ENCODE measurements at places on chromosomes 4 and X.

- no peak for DNase-seq
Measured at GRCh38 chr4:3790006-3790561, 23.9 kb downstream of the ADRA2C start.

DNA sequence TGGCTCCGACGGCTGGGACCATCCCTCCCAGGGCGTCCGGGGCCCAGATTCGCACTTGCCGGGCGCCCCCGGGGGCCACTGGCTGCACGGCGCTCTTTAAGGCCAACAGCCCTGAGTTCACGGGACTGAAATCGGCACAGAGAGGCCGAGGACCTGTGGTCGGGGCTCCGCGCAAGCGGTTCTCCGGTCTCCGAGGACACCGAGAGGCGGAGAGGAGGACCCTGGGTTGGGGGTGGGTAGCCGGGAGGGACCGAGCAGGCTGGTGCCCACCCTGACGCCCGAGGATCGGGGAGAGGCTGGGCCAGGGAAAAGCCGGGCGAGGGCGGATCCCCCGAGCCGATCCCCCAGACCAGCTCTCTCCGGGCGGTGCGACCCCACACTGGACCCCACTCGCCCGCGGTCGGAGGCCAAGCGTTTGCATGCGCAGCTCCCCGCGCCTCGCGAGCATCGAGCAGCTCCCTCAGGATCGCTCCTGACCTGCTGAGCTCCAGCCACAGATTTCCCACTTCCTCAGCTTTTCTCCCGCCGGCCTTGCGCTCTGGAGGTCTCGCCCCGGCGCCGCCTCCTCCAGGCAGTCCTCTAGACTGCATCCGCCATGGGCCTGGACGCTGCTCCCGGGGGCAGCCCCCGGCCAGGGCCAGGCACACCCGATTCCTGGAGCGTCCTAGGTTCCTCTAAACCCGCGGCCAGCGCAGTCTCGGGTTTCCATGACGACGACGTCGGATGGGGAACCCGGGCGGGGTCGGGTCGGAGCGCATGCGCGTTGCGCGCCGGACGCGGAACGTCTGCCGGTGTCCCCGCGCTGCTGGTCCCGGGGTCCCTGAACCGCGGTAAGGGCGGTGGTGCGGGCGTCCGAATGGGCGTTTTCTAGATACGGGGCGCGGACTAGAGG lies 17.6 kb upstream of the NAT8L start:
- DNase-seq: no peak

- no peak for DNase-seq
Measured at GRCh38 chrX:151774421-151774820, 39.9 kb downstream of the CNGA2 start.

- no peak for DNase-seq
Measured at GRCh38 chr4:100278567-100278966, 88.3 kb upstream of the DDIT4L start.

- DNase-seq: no peak
Measured at GRCh38 chr4:141142423-141142822, 9.2 kb upstream of the RNF150 start.

DNA sequence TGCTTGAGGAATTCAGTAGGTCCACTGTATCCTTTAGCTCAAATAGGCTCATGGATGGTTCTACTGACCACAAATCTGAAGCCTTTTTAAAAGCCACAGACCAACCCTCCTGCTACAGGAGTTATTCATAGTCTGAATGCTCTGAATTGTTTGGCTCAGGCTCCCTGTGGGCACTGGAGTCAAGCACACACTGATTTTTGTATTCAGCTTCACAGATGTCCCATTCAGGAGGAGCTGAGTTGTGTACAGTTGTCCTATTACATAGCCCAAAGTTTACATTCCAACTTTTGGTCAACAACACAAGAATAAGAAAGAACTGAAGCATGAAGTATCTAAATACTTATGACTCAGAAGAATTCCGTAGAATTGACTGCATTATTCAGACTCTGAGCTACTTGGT lies 243.9 kb downstream of the UNC5C start:
- no peak for DNase-seq

DNA sequence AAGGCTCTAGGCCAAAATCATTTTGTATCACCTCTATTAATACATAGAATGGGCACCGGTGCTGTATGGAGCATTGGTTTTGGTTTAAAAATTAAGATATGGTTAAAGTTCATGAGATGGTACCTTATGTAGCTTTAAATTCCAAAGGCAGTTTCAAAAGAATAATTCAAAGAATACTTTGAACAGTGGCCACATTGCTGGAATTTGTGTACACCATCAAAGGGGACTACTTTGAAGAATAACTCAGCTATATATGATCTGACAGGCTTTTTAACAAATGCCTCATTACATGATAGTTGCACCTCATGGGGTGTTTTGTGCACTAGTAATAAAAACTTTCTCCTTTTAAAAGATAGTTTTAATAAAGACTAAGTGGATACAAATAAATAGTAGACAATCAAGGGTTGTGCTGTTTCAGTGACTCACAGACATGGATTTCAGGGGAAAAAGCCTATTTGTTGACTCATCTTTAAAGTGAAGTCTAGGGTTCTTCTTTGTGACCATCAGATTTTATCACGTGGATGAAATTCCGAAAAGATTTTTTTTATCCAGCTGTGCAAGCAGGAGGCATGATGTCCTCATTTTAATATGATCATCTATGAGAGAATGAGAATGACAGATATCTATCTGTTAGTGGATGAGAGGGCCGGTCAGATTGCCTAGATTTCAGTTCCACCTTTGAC lies 12.8 kb downstream of the MTM1 start:
- DNase-seq: no peak

- DNase-seq: no peak
Measured at GRCh38 chrX:151970027-151970426, 4.4 kb downstream of the GABRE start.

- no peak for DNase-seq
Measured at GRCh38 chr4:73028621-73029020, 40.9 kb downstream of the COX18 start.

DNA sequence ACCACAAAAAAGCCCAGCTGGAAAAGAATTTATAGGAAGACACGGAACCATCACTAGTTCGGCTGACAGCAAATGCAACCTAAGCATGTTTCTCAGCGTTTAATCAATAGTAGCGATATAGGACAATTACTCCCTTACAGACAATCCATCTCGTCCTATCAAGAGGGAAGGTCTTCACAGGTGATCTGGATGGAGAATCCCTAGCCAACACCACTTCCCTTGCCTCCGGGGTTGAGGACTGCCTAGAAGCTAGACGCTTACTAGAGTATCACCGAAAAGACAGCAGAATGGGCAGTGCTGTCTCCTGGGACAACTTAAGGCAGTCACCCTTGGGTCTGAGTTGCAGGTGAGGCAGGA lies 32.1 kb upstream of the MAML3 start:
- DNase-seq: no peak

- no peak for DNase-seq
Measured at GRCh38 chr4:144355811-144356757, 215.6 kb upstream of the GYPA start.

GRCh38 chrX:98067611-98068010 lies 1183.9 kb downstream of the RPA4 start:
- DNase-seq: no peak

DNA sequence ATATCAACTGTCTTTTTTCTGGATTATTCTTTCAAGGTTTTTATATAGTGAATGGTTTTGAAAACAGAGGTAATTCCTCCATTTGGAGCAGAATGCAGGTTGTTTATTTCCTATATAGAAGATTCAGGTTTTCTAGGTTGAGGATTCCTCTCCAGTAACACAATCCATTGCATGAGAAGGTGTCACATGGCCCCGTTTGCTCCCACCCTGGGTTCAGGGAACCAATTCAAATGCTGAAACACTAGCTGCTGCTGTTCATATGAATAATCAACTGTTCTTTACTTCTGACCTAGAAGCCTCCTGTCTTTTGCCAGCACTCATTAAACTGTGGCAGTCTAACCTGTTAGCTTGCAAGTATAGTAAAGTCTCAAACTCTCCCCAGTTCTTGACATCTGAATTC lies 1316.9 kb upstream of the TENM3 start:
- no peak for DNase-seq

- DNase-seq: no peak
Measured at GRCh38 chr4:123159479-123159878, 237.1 kb upstream of the NUDT6 start.

DNA sequence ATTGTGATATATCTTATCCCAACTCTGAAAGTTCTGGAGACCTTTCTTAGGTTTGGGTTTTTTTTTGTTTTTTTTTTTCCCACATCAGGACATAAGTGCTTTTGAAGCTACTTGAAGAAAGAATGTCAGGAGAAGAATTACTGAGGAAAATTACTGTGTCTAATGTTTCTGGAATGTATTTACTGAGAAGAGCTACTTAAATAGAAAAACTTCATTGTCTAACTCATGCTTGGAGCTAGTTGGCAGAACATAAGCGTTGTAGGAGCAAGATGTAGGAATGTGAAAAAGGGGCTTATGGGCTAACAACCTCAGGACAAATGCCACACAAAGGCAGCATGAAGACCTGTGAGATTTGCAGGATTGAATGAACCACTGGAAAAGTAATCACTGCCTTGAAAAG lies 166.6 kb upstream of the GLRA2 start:
- DNase-seq: no peak

DNA sequence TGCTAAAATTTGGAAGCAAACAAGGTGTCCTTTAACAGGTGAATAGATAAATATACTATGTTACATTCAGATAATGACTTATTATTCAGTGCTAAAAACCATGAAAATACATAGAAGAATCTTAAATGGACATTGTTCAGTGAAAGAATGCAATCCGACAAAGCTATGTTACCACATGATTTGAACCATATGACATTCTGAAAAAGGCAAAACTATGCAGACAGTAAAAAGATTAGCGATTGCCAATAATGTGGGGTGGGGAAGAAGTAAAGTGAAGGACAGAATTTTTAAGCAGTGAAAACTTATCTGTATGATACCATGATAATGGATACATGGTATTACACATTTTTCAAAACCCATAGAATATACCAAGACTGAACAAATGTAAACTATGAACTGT lies 926.9 kb downstream of the FAT4 start:
- DNase-seq: no peak

- no peak for DNase-seq
Measured at GRCh38 chrX:18886005-18886343, 97.9 kb downstream of the PHKA2 start.

- DNase-seq: no peak
Measured at GRCh38 chr4:112060212-112060611, 85.0 kb upstream of the FAM241A start.

GRCh38 chr4:76943790-76944189 lies 5.8 kb upstream of the SEPTIN11 start:
- DNase-seq: peak; percentile 39

DNA sequence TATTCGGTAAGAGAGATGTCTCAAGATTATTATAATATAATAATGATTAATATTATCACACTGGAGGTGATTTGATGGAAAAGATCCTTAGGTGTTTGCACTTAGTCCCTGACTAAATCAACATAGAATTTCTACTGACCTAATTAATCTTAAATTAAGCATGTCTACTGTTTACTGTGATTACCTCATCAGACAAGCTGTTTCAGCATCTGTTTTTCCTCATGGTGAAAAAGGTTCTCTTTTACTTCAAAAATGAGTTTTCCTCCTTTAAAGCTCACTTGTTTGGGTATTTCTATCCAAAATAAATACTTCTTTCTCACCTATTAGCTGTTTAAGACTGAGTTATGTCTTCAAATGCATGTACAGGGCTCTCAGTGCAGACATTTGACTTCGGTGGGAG lies 407.8 kb downstream of the NKX6-1 start:
- DNase-seq: no peak

DNA sequence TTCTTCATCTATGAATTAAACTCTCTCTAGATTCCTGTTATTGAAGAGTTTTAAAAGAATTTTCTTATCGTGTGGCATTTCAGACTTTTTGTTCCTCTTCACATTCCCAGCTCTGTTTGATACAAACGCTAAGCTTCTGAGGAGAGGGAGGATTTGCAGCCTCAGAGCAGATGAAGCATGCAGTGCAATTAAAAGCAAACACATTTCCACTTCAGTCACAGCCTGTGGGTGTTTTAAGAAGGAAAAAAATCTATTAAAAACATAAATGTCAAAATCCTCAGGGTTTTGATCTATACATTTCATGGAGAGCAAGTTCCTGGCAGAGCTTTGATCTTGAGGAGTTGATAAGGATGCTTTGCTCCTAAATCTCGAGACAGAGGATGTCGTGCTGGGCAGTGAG lies 442.4 kb upstream of the BOD1L1 start:
- DNase-seq: no peak

GRCh38 chr4:93843772-93844171 lies 15.2 kb downstream of the ATOH1 start:
- no peak for DNase-seq

- DNase-seq: no peak
Measured at GRCh38 chr4:7800410-7800809, 139.3 kb downstream of the AFAP1 start.

DNA sequence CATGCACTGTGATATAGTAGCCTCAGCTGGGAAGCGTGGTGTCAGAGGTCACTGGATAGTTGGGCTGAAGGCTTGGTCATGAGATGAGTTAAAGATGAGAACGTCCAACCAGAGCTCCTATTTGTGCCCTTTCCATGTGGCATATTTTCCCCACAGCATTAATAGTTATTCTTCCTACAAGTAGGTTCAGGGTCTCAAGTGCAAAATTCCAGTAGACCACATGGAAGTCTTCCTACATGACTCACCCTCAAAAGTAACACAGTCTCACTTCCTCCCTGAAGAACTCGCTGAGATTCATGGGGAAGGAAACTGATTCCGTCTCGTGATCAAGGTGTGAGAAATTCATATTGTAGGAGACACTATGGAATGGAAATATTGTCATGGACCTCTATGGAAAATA lies 1212.5 kb upstream of the PRKX start:
- no peak for DNase-seq

- no peak for DNase-seq
Measured at GRCh38 chr4:3107691-3108121, 33.2 kb downstream of the HTT start.

GRCh38 chr4:186297013-186297645 lies 31.1 kb downstream of the F11 start:
- DNase-seq: peak; percentile 5

DNA sequence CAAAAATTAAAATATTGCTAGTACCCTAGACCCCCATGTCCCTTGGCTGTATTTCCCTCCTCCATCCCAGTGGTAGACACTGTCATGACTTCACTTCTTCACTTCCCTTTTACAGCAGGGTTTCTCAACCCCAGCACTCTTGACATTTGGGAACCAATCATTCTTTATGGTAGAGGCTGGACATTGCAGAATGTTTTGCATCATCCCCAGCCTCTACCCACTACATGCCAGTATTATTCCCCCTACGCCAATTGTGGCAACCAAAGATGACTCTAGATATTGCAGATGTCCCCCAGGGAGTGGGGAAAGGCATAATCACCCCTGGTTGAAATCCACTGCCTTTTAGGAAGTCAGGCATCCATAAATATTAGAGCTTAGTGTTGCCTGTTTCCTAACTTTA lies 138.6 kb downstream of the AMELX start:
- no peak for DNase-seq

DNA sequence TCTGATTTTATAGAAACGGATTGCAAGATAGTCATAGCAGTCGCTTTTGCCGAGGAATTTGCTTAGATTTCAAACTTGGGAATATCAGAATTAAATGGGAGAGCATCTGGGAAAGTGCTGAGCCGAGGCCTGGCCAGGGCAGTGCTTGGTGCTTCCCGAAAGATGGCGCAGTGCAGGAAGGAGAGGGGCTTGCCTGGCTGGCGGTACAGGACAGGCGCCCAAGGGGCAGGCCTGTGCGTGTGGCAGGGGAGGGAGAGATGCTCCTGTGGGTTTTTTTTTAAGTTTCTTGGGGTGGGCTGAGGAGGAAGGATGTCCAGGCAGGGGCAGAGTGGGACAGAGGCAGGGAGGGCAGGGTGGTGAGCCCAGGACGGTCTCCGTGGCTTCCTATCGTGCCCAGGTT lies 241.1 kb downstream of the AFAP1 start:
- no peak for DNase-seq

- no peak for DNase-seq
Measured at GRCh38 chr4:101356928-101357327, 9.6 kb upstream of the PPP3CA start.
